Liver (tissue), 10 donors: ENCODE measurements at places on chromosomes 7 and 10. TPM values are rescaled to one million over a fixed set of nuclear protein-coding genes. Genes with fewer than 3 reads are reported as not detected.

LBX1 gene
- not detected for total RNA-seq

PRSS58 gene
- total RNA-seq = not detected

PNLIPRP2 gene
- total RNA-seq = not detected

PARD3 gene
- 13.3 TPM for total RNA-seq

RAMP3 gene
- total RNA-seq = 30.0 TPM

PALD1 gene
- total RNA-seq = 4.2 TPM

IFIT1B gene
- not detected for total RNA-seq

MPP7 gene
- 3.1 TPM for total RNA-seq

NUDT13 gene
- 1.4 TPM for total RNA-seq

GATA3 gene
- total RNA-seq = 0.08 TPM

PKD2L1 gene
- total RNA-seq = 0.08 TPM

ARPC1B gene
- total RNA-seq = 111 TPM

CYP26C1 gene
- total RNA-seq = 0.09 TPM

CARD11 gene
- 1.2 TPM for total RNA-seq

GPRIN2 gene
- total RNA-seq = 0.09 TPM

DKK1 gene
- 1.1 TPM for total RNA-seq

EPDR1 gene
- total RNA-seq = 8.8 TPM

DNA sequence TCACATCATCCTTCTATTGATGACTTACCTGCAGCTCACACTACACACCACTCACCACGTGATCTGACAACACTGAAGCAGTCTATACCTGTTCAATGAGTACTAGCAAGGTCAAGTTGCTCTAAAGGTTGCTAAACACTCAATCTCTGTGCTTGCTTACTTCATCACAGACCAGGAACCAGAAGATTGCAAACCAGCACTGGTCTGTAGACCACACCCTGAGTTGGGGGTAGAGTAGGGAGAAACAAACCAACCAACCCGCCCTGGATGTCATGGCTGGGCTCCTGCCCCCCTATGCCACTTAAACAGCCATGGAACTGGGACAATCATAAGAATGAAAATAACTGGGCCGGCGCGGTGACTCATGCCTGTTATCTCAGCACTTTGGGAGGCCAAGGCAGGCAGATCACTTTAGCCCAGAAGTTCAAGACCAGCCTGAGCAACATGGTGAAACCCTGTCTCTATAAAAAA, 19.6 kb downstream of the DLG5 start:
- DNase-seq = no peak

DNA sequence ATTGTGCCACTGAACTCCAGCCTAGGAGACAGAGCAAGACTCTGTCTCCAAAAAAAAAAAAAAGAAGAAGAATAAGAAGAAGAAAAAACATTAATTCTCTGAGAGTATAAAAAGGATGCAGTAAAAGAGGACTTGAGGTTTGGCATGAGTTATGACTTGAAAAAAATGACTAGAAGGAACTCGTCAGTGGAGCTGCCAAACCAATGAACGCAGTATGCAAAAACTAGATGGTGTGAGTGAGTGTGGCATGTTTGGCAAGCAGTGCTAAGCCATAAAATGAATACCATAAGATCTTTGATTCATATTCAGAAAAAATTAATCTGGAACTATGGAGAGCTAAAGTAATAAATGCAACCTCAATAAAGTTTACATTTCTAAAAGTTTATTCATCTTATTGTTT, 68.6 kb upstream of the MEOX2 start:
- no peak for DNase-seq

DNA sequence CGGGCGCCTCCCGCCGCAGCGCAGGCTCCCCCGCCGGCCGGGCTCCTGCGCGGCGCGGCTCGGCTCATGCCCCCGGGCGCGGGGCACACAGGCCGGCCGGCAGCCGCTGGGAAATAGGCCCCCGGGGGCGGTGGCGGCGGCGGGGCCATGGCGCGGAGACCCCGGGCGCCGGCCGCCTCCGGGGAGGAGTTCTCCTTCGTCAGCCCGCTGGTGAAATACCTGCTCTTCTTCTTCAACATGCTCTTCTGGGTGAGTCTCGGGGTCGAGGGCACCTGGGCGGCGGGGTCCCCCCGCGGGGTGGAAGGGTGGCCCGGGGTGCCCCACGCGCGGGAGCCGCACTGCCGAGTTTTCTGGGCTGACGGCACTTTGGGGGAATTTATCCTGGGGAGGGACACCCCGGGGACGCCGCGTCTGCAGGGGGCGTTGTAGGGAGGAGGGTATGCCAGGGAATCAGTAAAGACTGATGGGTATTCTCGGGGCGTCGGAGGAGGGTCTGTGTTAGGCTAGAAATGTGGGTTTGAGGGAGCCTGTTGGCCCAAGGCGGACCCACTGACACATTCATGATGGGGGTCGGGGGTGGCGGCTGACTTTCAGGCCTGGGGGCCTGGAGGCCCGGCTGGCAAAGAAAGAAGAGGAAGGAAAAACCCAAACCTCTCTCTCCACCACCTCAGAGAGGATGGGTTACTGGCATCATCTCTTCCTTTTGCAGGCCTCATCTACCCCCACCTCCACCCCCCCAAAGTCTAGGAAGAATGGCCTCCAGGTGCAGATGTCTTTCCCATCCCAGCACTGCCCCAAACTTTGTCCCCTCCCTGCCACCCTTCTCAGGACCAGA, 544 bp downstream of the TSPAN33 start:
- DNase-seq = no peak

GRCh38 chr7:55336540-55336939, 28.6 kb upstream of the LANCL2 start:
- DNase-seq = no peak

GRCh38 chr7:121211253-121211652, 117.5 kb upstream of the WNT16 start:
- DNase-seq = no peak

DNA sequence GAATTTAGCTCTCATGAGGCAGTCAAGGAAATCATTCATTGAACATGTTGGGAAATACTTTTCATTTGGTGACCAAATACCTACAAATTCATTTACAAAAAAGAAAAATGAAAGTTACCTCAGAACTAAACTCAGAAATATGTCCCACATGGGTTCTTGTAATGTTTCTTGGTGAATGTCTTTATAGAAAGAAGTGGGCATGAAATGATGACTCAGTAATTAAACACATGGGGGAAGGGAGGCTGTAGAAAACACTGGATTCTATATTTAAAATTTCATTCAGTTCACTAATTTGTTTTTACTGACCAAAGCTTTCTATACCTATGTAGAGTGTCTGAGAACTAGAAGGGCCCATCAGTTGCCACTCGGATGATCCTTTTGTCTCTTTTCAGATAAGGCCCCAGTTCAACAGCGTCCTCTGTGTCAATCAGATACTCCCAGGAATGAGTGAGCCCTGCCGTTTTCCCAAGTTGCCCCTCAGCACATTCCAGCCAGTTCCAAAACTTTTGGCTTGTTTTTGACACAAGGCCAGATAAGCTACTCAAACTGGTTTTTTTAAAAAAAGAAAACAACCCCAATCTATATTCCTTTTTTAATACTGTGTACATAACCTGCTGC, 49.3 kb upstream of the AGBL3 start:
- no peak for DNase-seq

DNA sequence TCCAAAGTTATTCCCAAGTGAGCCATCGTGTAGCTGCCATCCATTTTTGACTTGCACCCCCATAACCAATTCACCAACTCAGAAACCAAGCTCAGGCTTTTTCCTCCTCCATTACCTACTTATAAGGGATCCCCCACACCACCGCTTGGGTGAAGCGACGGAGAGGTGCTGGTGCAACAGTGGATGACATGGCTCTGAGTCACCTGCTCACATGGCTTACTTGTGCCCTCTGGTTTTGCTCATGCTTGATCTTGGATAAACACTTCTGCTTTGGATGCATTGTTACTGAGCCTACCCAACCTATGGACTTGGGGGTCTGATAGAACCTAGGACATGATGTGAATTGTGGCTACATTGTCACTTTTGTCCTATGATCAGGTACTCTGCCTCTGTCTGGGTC, 12.0 kb upstream of the AKR1B1 start:
- no peak for DNase-seq

GRCh38 chr7:127892488-127893314, 138.5 kb downstream of the LRRC4 start:
- no peak for DNase-seq

- DNase-seq = no peak
Measured at GRCh38 chr10:58400609-58401008, 15.4 kb downstream of the TFAM start.

DNA sequence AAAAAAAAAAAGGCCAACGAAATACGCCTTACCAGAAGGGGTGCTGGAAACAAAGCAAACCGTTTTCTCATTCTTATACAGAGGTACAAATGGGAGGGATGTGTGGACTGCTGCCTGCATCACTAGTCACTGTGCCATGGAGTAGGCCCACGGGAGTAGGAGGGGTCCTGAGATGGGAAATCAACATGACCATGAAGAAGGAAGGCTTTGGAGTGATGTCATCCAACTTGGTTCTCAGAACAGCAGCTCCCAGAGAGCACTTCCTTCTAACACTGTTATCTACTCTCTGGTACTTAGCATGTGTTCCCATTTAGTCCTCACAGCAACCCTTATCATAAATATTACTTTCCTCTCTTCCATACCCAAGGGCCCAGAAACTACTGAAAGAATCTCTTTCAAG, 60.0 kb upstream of the LRGUK start:
- no peak for DNase-seq

DNA sequence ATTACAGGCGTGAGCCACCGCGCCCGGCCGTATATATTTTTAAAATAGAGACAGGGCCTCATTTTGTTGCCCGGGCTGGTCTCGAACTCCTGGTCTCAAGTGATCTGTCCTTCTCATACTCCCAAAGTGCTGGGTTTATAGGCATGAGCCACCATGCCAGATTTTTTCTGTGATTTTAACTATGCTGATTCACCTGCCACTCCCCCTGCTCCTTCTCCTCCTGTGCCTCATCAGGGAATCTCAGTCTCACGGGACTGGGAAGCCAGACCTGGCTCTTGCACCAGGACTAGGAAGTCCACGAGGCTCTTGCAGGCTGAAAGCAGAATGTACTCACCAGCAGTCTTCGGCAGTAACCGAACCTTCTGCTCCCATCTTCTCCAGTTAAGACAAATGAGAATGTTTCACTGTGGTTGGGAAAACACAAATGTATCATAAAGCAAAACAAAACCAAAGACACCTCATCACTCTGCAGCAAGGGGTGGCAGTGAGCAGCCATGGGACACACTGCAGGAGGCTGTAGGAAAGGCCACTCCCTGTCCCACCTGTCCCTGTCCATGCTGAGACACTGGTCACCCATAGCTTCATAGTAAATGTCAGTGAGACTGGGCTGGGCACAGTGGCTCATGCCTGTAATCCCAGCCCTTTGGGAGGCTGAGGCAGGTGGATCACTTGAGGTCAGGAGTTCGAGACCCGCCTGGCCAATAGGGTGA, 78.7 kb upstream of the MKRN1 start:
- no peak for DNase-seq

- DNase-seq = no peak
Measured at GRCh38 chr7:12993025-12993424, 305.6 kb downstream of the ARL4A start.

DNA sequence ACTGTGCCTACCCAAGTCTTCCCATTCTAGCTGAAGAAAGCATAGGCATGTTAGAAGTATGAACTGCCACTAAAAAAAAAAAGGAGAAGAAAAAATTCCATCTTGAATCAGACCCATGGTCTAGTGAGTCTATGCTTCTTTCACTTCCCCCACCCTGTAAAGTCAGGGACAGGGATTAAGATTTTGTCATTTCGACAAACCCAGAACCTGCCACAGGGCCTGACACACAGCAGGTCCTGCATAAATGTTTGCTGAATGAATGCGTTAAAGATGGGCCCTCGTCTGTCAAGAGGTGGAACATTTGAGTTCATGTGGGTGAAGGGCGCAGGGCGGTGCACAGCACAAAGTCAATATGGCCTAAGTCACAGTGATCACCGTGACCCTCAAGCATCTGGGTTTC, 4.9 kb downstream of the HIPK2 start:
- DNase-seq = no peak

- no peak for DNase-seq
Measured at GRCh38 chr10:11832042-11832441, 8.9 kb downstream of the PROSER2 start.

GRCh38 chr10:21953585-21954057, 49.9 kb downstream of the DNAJC1 start:
- no peak for DNase-seq

- no peak for DNase-seq
Measured at GRCh38 chr7:97499204-97499603, 232.7 kb upstream of the TAC1 start.

DNA sequence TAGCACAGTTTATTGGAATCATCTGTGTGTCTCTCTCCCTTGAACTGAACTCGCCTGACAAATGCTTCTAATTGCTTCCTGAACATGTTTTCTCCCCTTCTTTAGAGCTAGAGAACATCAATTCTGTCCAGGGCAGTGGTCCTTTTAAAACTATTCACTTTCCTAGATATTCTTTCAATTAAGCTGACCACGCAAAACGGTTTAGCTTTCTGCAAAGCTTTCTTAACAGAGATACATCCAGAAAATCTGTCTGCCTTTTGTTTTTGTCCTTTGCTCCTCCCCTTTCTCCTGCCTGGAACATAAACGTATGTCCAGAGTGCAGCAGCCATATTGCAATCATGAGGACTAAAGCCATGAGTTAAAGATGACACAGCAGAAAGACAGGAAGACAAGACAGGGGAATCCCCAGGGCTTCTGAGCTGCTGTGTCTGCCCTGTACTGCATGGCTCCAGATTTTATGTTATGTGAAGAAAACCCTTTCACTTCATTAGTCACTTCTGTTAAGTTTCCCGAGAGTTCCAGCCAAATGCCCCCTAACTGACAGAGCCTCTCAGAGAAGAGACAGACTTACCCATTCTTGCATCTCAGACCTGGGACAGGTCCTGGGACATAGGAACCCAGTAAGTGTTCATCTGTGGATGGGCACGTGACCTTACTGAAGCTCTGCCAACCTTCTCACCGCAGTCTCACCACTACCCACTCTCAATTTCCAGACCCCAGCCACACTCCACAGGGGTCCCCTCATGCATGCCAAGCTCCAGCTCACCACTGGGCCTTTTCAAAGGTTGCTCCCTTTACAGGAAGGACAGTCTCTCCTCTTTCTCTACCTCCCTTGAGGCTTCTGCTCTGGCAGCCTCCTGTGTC, 35.0 kb upstream of the CPXM2 start:
- no peak for DNase-seq

DNA sequence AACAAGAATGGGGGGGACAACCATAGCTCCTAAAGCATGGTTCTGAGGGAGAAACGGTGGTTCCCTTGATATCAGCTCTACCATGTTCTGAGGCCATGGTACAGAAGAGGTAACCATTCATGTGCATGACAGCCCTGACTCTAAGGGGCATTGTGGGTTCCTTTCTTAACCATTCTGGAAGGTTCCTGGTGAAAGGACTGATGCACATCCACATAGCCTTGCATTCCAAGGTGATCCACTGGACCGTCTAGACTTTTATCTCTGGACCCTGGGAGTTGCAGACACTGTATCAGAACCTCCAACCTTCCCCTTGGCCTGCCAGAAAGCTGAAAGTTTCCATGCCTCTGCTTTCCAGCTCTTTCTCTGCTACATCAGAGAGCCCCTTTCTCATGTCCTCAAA, 344.3 kb downstream of the KCNMA1 start:
- DNase-seq = no peak

GRCh38 chr10:102419269-102420180, 940 bp upstream of the PSD start:
- peak; percentile 69 for DNase-seq

- no peak for DNase-seq
Measured at GRCh38 chr7:157707983-157708918, 371.4 kb downstream of the DNAJB6 start.

- DNase-seq = no peak
Measured at GRCh38 chr7:88243345-88243909, 23.6 kb upstream of the SRI start.

- peak; percentile 88 for DNase-seq
Measured at GRCh38 chr10:22316286-22317075, at the start of gene COMMD3. TSS of gene COMMD3 (plus strand) at chr10:22316388. CDS start at chr10:22316418, 30 bp downstream.

GRCh38 chr7:73701357-73701995, 18.0 kb downstream of the STX1A start:
- no peak for DNase-seq
